ENCODE measurements at places on chromosomes 1 and 21.

- DNase-seq = peak; percentile 20
Measured at GRCh38 chr1:156295391-156295947, at the start of gene GLMP. Gene GLMP (minus strand): TSS chr1:156295679. CDS start chr1:156295645, 34 bp downstream.

- DNase-seq = no peak
Measured at GRCh38 chr1:66302815-66303214, 231.1 kb upstream of the SGIP1 start.

- DNase-seq = no peak
Measured at GRCh38 chr1:233333086-233333485, 5.6 kb downstream of the MAP3K21 start.

GRCh38 chr1:39676948-39677548 lies 5.1 kb upstream of the NT5C1A start:
- DNase-seq = no peak

GRCh38 chr21:44643741-44644310 lies 2.4 kb upstream of the KRTAP10-11 start:
- DNase-seq = no peak

GRCh38 chr1:237672748-237673147 lies 218.0 kb downstream of the ZP4 start:
- DNase-seq = no peak

GRCh38 chr21:44658913-44659595 lies 1.3 kb downstream of the KRTAP12-3 start:
- no peak for DNase-seq

DNA sequence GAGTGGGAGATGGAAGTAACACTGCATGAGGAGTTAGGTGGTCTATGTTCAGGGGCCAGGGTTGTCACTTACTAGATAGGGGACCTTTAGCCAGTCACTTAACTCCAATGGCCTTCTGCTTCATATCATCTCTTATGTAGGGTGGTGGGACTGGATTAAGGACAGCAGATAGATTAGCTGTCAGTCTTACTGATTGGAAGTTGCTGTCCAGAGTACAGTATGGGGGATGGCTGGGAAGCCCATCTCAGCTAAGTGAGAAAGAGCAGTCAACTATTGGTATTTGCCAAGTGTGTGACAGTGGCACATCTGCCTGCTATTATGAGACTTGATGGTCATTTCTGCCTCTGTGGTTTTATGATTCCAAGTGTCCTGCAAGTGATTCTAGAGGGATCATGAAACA lies 130.9 kb downstream of the FGGY start:
- no peak for DNase-seq

GRCh38 chr1:38179483-38179882 lies 132.9 kb upstream of the POU3F1 start:
- no peak for DNase-seq

GRCh38 chr1:11802973-11803885 lies 2.5 kb downstream of the MTHFR start:
- peak; percentile 82 for DNase-seq

DNA sequence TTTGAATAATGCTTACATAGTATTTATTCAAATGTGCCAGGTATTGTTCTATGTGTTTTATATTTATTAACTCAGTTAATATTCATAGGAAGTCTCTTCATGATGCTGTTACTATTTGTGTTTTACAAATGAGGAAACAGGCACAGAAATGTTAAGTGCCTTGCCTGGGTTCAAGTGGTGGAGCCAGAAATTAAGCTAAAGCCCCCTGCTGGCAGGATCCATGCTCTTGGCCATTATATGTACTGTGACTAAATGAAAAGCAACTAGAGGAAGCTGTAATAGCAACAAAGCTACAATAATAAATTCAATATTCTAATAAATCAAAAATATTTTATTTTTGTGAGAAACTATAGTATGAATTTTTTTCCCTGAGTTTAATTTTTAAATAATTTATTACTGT lies 30.0 kb downstream of the IARS2 start:
- DNase-seq = no peak

DNA sequence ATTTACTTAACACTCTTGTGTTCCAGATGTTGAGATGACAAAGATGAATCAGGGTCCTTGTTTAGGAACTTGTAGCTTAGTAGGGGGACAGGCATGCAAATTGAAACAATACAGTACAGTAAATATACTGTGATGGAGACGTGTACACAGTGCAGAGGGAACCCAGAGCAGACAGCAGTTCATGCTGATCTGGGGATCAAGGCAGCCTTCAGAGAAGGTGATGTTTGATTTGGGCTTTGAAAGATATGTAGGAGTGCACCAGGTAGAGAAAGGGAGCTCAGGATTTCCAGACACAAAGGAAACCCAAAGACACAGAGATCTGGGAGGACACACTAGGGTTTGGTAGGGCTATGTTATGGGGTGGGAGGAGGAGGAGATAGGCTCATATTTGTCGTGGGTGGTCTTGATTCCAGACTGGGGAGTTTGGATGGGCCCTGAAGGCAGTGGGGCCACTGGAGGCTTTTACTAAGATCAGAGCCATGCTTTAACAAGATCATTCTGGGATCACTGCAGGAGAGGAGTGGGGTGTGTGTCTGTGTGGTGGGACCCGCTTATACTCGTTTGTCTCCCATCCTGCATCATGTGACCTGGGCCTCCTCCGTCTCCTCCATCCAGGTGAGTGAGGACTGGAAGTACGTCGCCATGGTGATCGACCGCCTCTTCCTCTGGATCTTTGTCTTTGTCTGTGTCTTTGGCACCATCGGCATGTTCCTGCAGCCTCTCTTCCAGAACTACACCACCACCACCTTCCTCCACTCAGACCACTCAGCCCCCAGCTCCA lies 7.8 kb downstream of the CHRNB2 start:
- DNase-seq = no peak

- DNase-seq = no peak
Measured at GRCh38 chr1:37724575-37724974, 32.3 kb downstream of the CDCA8 start.

DNA sequence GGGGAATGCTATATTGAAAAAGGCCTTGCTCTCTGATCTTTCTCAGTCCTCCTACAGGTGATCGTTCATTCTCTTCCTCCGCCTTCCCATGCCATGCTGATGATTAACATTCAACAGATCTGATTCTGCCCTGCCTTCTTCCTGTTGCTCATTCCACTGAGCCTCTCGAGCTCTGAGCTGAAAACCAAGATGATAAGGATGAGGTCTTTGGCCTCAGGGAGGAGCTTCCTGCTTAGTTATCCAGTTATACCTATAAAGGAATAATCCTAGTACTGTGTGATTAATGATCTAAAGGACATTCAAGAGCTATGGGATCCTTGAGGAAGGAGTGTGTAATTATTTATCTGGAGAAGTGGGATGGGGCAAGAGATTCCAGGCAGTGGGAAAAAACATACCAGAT lies 25.2 kb upstream of the MAP3K7CL start:
- no peak for DNase-seq

- DNase-seq = no peak
Measured at GRCh38 chr1:230286890-230287269, 139.3 kb downstream of the PGBD5 start.

GRCh38 chr1:11058595-11059154 lies 1.1 kb downstream of the SRM start:
- DNase-seq = no peak

- no peak for DNase-seq
Measured at GRCh38 chr21:34782506-34783360, 113.9 kb downstream of the CLIC6 start.

- no peak for DNase-seq
Measured at GRCh38 chr1:203453016-203453415, 22.6 kb upstream of the PRELP start.

- DNase-seq = peak; percentile 86
Measured at GRCh38 chr1:63691701-63692425, 82.0 kb upstream of the ROR1 start.

DNA sequence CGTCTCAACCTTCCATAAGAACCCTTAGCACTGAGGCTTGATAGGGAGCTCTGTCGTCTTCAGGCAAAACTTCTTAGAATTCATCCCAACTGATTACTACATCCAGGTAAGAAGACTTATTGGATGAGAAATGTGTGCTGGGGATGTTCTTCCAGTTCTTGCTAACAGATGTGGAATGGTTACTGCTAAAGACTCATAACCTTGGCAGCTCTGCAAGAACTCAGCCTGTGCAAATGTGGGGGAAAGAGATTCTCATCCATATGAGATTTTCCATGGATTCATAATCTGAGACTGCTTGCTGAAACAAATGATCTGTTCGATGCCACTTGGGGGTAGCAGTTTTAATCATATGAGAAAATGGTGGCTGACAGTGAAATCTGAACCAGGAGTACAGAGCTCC lies 48.2 kb downstream of the NTPCR start:
- no peak for DNase-seq

DNA sequence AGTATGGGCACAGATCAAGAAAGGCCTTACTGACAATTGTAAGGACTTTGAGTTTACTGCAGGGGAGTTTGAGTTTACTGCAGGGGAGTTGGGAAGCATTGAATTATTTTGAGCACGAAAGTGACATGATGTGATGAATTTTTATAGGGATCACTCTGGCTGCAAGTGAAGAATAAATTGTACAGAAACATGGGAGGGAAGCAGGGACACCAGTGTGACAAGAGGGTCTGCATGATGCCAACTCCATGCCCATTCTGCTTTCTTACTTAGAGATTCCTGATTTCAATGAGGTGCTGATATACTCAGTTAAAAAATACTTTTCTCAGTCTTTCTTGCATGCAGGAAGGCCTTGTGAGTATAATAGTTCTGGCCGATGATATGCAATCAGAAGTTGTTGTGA lies 234.4 kb downstream of the CENPF start:
- no peak for DNase-seq

GRCh38 chr1:45329445-45329844 lies 2.8 kb downstream of the HPDL start:
- no peak for DNase-seq

- no peak for DNase-seq
Measured at GRCh38 chr1:147808025-147808424, 47.6 kb upstream of the GJA5 start.

DNA sequence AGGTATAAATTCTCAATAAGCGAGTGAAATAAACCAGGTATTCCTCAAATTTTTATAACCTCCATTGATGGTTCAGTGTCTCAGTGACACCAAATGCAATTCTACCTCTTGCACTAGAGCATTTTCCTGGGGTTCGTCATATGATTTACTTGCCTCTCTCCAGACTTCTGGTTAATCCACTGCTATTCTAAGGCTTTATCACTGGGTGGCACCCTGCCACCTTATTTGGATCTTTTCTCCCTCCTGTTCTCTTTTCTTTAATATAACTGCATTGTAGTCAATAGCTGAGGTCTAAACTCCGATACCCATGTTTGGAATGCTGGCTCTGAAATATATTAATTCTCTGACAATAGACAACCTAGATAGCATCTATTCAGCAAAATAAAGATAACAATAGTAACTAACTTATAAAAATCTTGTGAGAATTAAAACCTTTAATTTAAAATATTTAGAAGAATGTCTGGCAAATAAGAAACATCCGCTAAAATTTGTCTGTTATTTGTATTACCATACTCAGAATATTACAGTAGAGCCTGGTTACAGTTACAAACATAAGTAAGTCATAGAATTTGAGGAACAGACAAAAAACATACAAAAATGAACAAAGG lies 436.4 kb downstream of the PLA2G4A start:
- DNase-seq = peak; percentile 33

DNA sequence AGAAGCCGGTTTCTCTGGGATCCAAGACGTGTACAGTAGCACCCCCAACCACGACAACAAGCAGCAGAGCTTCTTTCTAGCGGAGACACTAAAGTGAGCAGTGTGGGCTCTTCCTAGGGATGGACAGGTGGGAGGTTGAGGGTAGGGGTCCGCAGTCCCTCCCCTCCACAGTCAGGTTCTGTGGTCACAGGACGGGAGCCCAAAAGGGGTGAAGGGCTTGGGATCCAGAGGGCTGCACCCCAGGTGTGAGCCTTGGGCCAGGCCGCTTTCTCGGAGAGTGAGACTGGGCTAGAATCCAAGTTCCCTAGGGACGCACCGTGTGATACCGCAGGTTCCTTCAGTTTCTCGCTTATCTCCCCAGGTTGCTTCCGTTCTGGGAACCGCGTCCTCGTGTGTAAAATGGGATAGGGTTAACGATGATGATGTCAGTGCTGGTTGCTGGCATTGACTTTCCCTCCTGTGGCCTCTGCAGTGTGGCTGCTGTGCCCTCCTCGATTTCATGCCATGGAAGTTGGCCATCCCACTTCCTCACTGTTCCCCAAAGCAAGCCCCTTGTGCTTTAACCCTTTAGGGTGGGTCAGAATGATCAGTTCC lies 17.3 kb upstream of the SELENON start:
- DNase-seq = no peak

- DNase-seq = peak; percentile 83
Measured at GRCh38 chr1:103180660-103181059, 72.3 kb upstream of the COL11A1 start.

- no peak for DNase-seq
Measured at GRCh38 chr1:173489149-173489600, 12.0 kb downstream of the PRDX6 start.

GRCh38 chr21:32567626-32568025 lies 17.7 kb downstream of the TCP10L start:
- DNase-seq = no peak

GRCh38 chr1:53593758-53594380 lies 134.7 kb downstream of the DMRTB1 start:
- DNase-seq = no peak

DNA sequence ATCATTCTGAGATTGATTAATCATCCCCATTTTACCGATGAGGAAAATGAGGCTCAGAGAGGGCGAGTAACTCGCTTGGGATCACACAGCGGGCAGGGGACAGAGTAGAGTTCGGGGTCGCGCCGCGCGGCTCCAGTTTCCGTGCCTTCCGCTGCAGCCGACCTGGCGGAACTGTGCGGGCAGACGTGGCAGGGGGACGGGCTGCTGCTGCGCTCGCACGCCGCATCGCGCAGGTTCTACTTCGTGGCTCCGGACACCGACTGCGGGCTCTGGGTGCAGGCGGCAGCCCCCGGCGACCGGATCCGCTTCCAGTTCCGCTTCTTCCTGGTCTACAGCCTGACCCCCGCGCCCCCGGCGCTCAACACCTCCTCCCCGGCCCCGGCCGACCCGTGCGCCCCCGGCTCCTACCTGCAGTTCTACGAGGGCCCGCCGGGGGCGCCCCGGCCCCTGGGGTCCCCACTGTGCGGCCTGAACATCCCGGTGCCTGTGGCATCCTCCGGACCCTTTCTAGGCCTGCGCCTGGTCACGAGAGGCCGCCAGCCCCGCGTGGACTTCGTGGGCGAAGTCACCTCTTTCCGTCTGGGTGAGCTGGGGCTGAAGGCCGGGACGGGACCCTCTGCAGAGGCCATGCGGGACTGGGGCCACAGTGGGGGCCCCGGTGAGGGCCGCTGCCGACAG lies 2.3 kb downstream of the LDLRAD2 start:
- DNase-seq = no peak

- no peak for DNase-seq
Measured at GRCh38 chr1:112508278-112509004, at the start of gene WNT2B. Gene WNT2B (plus strand): TSS chr1:112508965. CDS start chr1:112509263, 298 bp downstream.

- DNase-seq = no peak
Measured at GRCh38 chr21:45088729-45089128, 14.3 kb downstream of the ADARB1 start.

GRCh38 chr1:183003203-183003602 lies 20.0 kb upstream of the LAMC1 start:
- no peak for DNase-seq

GRCh38 chr21:39712976-39713375 lies 32.0 kb upstream of the IGSF5 start:
- no peak for DNase-seq

- DNase-seq = no peak
Measured at GRCh38 chr1:18199462-18199861, 91.9 kb downstream of the IGSF21 start.
